Hematopoietic multipotent progenitor cell treated with erythropoietin and hydrocortisone succinate and interleukin-3 and kit ligand, for 8 days (in vitro differentiated cells): ENCODE measurements at places on chromosomes 11 and 22.

DNA sequence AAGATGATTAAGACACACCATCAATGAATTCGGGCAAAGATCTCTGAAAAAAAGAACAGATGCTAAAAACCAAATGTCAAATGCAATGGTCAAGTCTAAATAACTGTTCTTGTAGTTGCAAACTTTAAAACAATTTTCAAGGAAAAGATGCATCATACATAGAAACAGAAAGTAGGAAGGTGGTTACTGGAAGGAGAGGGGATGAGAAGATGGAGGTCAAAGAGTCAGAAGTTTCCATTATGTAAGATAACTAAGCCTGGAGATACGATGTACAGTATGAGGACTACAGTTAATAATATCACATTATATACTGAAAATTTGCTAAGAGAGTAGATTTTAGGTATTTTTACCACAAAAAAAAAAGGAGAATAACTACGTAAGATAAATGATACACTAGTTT, 27.1 kb downstream of the CWF19L2 start:
- DNase-seq: no peak

DNA sequence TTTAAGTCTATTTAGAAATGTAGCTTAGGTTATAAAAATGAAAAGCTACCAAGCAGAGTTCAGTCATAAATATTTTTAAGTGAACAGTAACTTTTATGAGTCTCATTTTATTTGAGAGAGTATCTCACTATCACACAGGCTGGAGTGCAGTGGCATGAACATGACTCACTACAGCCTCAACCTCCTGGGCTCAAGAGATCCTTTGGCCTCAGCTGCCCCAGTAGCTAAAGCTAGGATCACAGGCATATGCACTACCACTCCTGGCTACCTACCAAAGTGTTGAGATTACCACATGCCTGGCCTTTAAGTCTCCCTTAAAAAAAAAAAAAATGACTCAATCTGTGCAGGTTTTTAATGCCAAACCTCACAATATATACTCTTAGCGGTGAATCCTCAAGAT, 34.7 kb upstream of the CLNS1A start:
- no peak for DNase-seq

DNA sequence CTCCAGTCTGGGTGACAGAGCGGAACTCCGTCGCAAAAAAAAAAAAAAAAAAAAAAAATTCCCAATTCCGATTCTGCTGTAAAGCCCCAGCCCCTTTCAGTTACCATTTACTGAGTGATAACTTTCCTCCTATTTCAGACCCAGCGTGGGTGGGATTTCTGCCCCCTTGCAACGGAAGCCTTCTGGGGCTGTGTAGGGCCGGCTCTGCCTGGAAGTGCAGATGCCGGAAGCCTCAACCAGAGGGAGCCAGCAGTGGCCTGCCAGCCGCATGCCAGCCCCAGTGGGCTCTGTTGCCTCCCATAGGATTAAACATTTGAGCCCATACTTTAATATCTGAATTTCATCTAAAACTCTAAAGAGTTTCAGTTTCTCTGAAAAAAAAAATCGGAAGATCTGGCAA, 60.0 kb upstream of the NUP50 start:
- DNase-seq: no peak

- DNase-seq: no peak
Measured at GRCh38 chr11:125902277-125902926, 604 bp downstream of the PUS3 start.

GRCh38 chr11:65944191-65944590, 1.1 kb upstream of the TSGA10IP start:
- DNase-seq: no peak

DNA sequence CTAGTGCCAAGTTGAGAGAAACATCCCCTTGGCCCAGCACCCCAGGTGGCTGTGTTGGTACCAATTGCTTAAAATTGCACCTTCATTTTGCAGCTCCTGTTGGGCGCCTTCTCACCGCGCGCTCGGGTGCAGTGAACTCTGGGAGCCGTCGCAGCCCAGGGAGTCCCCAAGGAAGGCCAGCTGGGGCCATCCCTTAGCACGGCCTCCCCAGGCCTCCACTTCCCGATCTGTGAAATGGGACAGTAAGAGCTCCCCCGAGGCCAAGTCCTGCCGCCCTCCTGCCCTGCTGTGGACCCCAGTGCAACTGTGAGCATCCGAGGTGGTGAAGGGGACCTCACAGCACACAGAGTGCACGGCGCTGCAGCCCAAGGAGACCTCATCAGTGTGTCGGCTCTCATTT, 1234.1 kb downstream of the BRD1 start:
- DNase-seq: no peak

- DNase-seq: peak; percentile 9
Measured at GRCh38 chr11:123421589-123421988, 8.5 kb upstream of the GRAMD1B start.

DNA sequence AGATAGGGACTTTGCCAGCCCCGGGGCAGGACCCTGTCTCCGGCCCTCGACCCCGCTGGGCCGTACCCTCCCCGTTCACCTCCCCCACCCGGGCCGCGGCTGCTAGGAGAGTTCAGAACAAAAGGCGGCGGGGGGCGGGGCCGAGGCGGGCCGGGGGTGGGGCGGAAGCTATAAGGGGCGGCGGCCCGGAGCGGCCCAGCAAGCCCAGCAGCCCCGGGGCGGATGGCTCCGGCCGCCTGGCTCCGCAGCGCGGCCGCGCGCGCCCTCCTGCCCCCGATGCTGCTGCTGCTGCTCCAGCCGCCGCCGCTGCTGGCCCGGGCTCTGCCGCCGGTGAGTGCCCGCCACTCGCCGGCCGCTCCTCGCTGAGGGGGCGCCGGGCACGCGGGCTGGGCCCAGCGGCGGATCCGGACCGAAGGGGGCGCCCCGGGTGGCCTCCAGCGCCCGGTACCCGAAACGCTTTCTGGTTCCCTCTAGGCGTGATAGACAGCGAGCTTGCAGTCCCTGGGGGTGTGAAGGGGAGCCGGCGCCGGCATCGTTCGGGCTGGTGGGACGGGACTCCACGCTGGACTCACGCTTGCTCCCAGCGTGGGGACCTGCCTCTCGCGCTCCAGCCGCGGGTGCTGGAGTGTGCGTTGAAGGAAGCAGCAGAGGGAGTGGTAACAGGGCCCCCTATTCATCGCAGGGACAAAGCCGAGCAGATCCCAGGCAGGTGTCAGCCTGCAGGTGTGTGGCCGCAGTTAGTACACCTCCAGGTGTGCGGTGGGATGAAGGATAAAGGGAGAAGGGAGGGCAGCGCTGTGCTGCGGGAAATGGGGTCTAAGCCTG, at the start of gene MMP11:
Gene MMP11, plus strand, starts transcription at position 201 of the 825 bp plus-strand sequence. Its CDS starts 22 bp downstream, at position 223.
- DNase-seq: peak; percentile 38

GRCh38 chr22:41565403-41566054, 4.7 kb downstream of the CSDC2 start:
- peak; percentile 89 for DNase-seq
